ENCODE measurements at places on chromosomes 7 and 10. TPM values are rescaled to one million over a fixed set of nuclear protein-coding genes. Genes with fewer than 3 reads are reported as not detected.

Gene PTER
- total RNA-seq, result 22.3 TPM

Gene TEX36
- total RNA-seq, result not detected

Gene C10orf53
- total RNA-seq, result not detected

Gene CARD11
- total RNA-seq, result 10.1 TPM

Gene CCNJ
- 28.3 TPM for total RNA-seq

Gene AKR1C4
- not detected for total RNA-seq

Gene KCNH2
- total RNA-seq, result 0.07 TPM

Gene CPA2
- total RNA-seq, result not detected

Gene HOXA7
- 0.27 TPM for total RNA-seq

Gene LIPF
- total RNA-seq, result not detected

Gene PIK3CG
- total RNA-seq, result 22.9 TPM

Gene TRIM24
- total RNA-seq, result 16.2 TPM

Gene GATA3
- 1.4 TPM for total RNA-seq

Gene OIT3
- total RNA-seq, result under 0.01 TPM

Gene UCN3
- total RNA-seq, result not detected

Gene PGAM2
- not detected for total RNA-seq

Gene USP6NL
- total RNA-seq, result 42.8 TPM

Gene C10orf67
- not detected for total RNA-seq

Gene IFIT1B
- total RNA-seq, result not detected

Gene JCAD
- 51.1 TPM for total RNA-seq

Gene CFAP46
- 2.4 TPM for total RNA-seq

Gene NUP205
- 148 TPM for total RNA-seq

Gene DENND2A
- total RNA-seq, result not detected

Gene LARP4B
- 73.9 TPM for total RNA-seq

Gene VWDE
- 0.50 TPM for total RNA-seq

Gene GRM3
- not detected for total RNA-seq

Gene HPSE2
- not detected for total RNA-seq

Gene SLC25A40
- 20.5 TPM for total RNA-seq

Gene SORBS1
- 0.93 TPM for total RNA-seq

Gene LLCFC1
- total RNA-seq, result not detected

Gene TMEM248
- 86.0 TPM for total RNA-seq

Gene CPSF4
- total RNA-seq, result 26.5 TPM

Gene MMD2
- not detected for total RNA-seq

Gene OPN1SW
- total RNA-seq, result not detected

Gene ADK
- 101 TPM for total RNA-seq

Gene TMEM273
- total RNA-seq, result 4.7 TPM

Gene ZNF804B
- not detected for total RNA-seq

Gene TCTN3
- 30.9 TPM for total RNA-seq

Gene SUN3
- total RNA-seq, result not detected

Gene EPO
- not detected for total RNA-seq

Gene PON2
- 113 TPM for total RNA-seq

Gene PCLO
- 0.72 TPM for total RNA-seq

Gene FAM25C
- not detected for total RNA-seq

Gene SH2D4B
- under 0.01 TPM for total RNA-seq

Gene COL1A2
- total RNA-seq, result 3.7 TPM

Gene MKI67
- 63.0 TPM for total RNA-seq

Gene CFAP70
- 0.40 TPM for total RNA-seq

Gene SFTPD
- not detected for total RNA-seq

Gene NME8
- total RNA-seq, result not detected

Gene MACC1
- total RNA-seq, result not detected
